ENCODE measurements at places on chromosomes 6 and 20.

GRCh38 chr20:63980317-63980805, 571 bp upstream of the PRPF6 start:
- DNase-seq: no peak

DNA sequence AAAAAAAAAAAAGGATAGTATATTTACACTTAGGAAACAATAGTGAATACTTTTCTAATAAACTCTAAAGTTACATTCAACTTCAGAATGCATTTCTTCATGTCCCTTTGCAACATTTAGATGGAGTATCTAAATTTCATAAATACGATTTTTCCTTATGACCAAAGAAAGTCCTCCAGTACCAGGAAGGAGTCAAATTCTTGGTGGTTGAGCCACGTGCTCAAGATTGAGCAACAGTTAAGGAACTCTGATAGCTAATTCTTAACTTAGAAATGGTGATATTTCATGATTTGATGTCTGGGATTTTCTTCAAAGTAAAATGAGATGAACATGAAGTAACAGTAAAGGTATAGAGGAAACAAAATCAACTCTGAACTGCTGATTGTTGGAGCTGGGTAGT, 92.7 kb downstream of the SASH1 start:
- DNase-seq: peak; percentile 53

DNA sequence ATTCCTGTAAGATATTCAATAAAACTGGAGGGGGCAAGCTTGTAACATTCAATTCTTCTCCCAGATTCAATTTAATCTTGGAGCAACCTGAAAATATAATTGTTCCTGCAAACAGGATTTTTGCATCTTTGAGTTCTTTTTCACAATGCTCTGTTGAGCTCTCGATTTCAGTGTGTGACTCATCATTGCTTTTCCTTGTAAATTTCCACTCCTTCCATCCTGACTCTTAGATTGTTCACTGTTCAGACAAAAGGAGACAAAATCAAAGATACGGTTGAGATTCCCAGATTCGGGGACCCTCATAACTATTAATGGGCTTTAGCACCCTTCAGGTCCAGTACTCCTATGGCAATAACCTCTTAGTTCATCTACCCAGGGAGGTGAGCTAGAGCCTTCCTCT, 571.9 kb upstream of the CHD6 start:
- no peak for DNase-seq

DNA sequence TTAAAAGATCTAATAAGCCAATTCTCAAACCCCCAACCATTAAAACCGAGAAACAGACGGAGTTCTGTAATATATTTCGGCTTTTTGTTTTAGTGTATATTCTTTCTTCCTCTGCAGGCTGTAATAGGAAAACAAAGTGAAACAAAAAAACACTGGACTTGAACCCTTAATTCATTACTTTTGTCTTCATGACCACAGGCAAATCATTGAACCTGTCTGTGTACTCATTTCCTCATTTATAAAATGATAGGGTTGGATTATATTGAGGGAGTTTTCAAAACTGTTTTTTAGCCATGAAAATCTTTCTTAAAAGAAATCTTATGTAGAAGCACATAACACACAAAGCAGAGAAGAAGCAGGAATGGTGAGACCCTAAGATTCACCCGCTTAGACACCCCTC, 278.8 kb downstream of the CD83 start:
- DNase-seq: no peak

DNA sequence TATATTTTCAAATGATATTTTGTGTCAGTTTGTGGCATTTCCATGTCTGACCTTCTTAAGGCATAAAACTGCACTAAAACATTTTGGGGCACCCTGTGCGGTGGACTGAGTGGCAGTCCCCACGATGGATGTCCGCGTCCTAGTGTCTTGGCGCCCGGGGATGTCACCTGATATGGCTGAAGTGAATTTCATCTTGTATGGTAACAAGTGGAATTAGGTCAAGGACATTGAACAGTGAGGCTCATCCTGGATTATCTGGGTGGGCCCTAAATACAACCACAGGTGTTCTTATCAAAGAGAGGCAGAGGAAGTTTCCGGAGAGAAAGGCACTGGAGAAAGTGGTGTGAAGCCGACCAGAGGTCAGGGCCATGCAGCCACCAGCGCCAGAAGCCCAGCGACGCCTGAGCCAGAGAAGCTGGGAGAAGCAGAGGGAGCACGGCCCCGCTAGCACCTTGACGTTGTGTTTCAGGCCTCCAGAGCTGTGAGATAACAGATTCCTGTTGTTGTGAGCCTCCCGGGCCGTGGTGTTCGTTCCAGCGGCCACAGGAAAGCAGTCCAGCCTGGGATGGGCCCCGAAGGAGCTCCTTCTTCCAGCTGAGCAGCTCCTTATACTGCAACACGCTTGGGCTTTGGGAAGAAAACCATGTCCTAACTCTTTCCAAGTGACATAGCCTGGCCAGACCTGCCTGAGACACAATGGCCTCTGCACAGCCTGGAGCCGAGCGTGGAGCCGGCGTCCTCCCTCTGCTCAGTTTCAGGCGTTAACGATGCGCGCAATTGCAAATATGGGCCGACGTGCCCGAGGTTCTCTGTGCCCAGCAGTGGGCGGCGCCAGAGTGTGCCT, 22.5 kb downstream of the THBS2 start:
- DNase-seq: no peak

- peak; percentile 69 for DNase-seq
Measured at GRCh38 chr6:113847447-113847846, 9.7 kb upstream of the MARCKS start.

DNA sequence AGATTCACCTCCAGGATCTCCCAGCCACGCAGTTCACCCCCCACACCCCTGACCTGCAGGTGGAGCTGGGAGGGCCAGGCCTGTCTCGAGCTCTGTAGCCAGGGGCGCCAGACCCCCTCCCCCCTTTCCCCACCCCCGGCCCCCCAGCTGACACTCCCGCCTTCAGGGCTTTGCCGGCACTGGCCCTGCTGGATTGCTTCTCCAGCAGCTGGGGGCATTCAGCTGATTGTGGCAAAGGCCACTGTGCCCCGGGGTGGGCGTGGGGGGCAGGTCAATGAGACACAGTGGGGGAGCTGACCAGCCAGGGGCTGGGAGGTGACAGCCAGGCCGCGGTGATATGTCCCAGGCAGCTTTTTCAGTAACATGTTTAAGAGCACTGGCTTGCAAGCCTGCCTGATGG, 22.2 kb downstream of the ZBP1 start:
- no peak for DNase-seq

- DNase-seq: no peak
Measured at GRCh38 chr6:34810936-34811632, 19.2 kb downstream of the BLTP3A start.

DNA sequence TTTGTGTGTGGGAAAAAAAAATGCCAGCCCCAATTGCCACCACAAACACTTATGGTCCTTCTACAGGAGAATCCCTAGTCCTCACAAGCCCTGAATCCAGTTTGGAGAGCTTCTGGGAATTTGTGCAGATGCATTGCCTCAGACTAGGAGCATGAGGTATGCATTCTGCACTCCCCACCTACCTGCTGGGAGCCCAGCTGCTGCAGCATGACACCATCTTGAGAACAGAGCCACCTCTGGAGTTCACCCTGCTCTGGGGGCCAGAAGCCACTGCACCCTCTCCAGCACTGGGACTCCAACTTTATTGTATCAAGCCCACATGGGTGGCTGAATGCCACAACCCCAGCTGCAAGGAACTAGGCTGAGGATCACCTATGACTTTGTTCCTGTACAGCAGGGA, 568.5 kb upstream of the ID4 start:
- no peak for DNase-seq

DNA sequence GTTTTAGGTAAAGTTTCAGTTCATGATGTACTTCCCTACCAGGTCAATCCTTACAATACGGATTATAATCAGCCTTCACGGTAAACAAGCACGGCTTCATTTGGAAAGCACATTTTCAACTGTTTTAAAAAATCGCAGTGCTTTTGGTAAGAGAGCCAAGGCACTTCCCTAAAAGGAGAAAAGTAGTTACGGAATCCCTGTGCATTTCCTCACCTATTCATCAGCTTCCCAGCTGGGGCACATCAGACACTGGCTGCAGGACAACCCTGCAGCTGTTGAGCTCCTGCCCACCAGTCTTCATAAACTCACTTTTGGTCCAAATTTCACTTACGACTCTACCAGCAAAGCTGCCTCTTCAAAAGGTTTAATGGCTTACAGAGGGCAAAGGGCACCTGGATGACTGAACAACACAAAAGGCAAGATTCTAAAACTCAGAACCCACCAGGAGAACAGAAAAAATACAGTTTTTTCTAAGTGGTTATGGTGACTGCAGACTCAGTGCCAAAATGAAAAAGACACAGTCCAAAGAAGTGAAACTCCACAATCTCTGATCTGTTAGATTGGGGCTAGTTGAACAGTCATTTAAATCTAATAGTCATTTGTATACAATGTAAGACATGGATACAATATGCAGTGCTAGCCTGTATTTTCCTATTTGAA, 7.5 kb downstream of the SNX5 start:
- DNase-seq: no peak

GRCh38 chr20:48752963-48753362, 74.8 kb downstream of the PREX1 start:
- no peak for DNase-seq

- DNase-seq: peak; percentile 24
Measured at GRCh38 chr6:7939184-7939863, 28.7 kb upstream of the TXNDC5 start.

- no peak for DNase-seq
Measured at GRCh38 chr6:64861039-64861651, 845.9 kb downstream of the EYS start.

DNA sequence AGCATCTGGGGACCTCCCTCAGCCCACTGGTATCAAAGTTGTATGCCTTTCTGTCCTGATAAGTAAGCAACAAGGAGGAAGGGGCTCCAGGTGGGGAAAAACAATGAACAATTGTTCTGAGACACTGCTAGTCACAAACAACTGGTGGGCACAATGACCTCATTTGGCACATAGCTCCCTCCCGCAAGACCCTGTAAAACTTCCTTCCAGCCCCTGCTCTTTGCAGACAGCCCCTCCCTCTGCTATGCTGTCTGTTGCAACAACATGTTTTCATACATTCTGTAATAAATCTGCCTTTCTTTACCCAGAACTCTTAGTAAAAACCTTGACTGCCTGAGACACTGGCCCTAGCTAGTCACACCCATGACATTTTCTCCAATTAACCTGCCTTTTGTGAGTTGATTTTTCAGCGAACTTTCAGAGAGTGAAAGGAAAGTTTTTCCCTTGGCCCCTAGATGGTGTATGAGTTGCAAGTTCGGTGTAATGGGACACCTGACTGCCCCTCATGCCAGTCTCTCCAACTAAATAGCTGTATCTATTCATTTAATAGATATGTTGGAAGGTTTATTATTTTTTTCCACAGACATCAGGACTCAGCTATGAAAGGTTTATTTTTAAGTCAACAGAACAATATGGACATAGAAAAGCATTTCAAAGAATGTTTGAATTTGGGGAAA, 142.3 kb upstream of the SLC22A16 start:
- peak; percentile 24 for DNase-seq

DNA sequence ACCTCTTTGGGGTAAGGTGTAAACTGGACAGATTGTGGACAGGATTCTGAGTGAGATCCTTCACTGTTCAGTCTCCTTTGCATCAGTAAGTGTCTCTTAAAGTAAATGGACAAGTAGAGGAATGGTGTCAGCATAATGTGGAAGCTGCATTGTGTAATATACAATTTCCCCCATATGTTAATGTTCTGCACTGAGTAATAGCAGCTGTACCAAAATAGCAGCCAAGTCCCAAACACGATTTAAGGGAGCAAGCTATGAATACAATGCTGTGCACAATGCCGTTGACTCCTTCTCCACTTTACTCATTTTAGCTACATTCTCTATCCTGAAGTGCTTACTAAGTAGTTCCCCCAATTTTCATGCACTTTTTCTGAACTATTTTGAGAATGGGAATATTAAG, 21.1 kb upstream of the TRIM26 start:
- DNase-seq: no peak

GRCh38 chr6:152499931-152500330, 137.2 kb downstream of the SYNE1 start:
- DNase-seq: peak; percentile 67

- DNase-seq: no peak
Measured at GRCh38 chr20:33594743-33595142, 67.4 kb upstream of the C20orf144 start.

DNA sequence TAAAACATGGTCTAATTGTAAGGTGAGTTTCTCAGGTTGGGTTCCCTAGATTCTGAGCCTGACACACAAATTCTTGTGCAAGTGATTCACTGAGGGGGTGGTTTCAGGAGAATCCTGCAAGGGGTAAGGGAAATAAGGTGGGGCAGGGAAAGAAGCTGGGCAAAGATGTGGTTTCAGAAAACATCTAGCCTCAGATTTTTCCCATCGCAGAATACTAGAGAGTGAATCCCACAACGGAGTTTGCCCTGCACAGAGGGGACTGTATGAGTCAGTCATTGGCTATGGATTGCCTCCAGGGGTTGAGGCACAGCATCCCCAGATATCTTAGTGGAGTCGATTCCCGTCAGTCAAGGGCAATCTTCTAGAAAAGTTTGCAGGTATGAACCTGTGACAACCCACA, 65.2 kb downstream of the PRL start:
- peak; percentile 66 for DNase-seq

GRCh38 chr6:40755749-40756452, 168.7 kb upstream of the LRFN2 start:
- peak; percentile 79 for DNase-seq

DNA sequence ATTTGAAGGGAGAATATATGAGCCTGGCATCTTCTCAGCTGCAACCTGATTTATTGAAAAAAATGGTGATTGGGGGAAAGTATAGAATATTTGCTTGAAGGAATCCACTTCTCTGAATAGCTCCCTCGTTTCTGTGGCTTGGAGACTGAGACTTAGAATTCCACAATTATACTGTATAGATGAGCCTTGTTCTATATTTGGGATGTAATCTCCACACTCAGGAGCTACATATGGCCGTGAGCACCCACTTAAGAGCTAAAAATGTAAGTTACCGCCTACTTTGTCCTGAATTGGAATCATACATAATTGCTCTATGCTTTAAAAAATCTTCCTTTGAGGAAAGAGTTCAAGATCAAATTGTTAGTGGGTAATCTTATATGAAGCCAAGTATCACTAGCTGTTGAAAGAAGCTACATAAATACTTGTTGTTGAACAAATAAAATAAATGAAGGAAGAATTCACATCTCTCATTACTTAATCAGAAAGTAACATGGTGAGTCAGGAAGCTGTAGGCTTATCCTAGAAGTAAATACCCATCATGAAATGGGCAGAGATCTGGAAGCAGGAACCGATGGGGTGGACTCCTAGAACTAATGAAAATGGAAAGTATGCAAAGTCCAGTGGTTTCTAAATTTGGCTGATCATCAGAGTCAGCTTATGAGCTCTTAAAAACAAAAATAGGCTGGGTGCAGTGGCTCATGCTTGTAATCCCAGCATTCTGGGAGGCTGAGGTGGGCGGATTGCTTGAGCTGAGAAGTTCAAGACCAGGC, 254.3 kb downstream of the SOX4 start:
- DNase-seq: peak; percentile 45

All from EH (cell line).